ENCODE measurements at places on chromosomes 4 and X.

- DNase-seq = no peak
These were observed 168.8 kb upstream of the PDE5A start for GRCh38 chr4:119797238-119797894.

DNA sequence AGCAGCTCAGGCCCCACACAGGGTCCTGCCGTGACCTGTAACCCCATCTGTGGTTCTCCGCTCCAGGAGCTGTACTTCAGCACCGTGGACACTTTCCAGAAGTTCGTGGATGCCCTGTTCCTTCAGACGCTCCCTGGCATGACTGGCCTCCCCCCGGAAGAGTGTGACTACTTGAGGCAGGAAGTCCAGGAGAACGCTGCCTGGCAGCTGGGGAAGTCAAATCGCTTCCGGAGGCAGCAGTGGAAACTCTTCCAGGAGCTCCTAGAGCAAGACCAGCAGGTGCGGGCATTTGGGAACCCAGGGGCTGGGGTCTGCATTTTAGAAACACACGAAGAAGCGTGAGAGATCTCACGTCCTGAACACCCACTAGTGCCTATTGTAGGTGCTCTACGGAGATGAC is 72.5 kb downstream of the EVC start:
- DNase-seq = no peak

DNA sequence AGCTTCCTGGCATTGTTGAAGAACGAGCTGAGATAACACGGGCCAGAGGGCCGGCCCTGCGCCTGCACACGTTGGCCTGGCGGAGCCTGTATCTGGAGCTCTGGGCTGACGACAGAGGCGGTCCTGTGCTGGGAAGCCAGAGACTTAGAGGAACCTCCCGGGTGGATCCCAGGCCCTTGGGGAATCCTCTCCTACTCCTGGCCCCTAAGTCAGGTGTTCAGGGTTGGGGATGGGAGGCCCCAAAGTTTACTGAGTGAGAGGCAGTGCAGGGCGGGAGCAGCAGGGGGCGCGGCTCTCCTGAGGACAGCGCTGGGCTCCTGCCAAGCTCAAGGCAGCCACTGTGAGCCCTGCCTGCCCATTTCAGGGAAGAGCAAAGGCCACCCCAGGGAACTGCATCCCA is 2.5 kb upstream of the HTRA3 start:
- no peak for DNase-seq

DNA sequence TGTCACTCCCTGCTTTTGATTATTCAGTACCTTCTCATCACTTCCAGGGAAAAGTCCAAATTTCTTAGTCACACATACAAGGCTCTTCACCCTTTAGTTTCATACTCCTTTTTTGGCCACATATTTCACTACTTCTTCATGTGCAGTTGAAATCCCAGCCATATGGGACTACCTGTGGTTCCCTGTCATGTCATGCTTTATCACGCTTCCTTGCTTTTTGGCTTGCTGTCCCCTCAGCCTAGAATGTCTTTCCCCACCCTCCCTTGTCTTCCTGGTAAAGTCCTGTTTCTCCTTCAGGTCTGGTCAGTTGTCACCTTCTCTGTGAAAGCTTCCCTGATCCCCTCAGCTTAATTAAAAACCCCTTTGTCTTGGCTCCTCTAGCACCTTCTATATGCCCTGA is 163.8 kb downstream of the AFF2 start:
- DNase-seq = no peak

DNA sequence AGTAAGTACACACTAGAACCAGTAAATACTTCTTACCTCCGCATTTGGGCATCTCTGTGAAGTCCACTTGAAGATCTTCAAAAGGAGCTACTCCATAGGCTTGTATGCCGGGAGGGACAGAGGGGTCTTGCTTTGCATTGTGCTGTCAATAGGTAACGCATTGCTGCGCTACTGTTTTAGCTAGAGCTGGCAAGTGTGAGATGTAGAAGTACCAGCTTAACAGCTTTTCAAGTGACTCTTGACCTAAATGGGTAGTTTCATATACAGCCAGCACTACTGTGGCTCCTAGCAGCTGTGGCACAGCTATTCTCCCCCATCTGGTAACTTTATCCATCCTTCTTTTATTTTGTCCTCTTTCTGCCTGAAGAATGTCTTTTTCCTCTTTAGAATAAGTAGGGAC is 205.3 kb upstream of the KLF8 start:
- no peak for DNase-seq

DNA sequence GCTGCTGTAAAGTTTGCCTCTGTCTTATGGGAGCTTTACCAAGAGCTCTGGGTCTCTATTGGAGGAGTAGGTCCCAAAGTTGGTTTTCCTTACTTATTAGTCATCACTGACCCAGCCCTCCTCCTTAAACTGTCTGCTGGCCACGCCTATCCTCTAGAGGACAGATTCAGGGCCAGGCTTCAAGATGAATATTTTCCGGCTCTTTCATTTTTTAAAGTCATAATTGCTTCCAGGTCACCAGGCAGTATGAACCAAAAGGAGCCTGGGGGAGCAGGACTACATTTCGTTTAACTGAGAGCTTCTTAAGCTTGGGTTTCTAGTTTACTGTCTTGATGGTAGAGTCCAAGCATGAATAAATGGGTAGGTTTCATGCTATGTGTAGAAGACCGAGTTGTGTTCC is 13.7 kb downstream of the BCORL1 start:
- DNase-seq = peak; percentile 80

DNA sequence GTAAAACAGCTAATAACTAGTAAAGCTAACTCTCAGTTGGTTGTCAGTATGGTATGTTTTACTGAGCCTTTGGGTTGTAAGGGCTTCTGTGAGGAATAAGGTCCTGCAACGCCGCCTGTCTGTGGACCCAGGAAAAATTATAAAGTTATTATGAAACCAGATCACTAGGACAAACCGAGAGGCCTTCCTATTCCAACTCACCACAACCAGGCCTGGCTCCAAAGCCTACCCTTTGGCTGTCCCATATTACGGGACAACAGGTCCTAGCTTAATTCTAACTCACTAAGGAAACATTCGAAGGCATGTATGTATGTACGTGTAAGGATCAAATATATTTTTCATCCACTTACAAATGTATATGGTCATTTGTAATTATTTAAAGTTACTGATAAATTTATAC is 1.4 kb downstream of the ANKRD17 start:
- DNase-seq = peak; percentile 79

GRCh38 chr4:74287164-74287563 is 21.1 kb upstream of the EPGN start:
- no peak for DNase-seq

Measured in stromal cell of bone marrow (primary cell).